SK-N-DZ (cell line): ENCODE measurements at places on chromosomes 7 and 10.

DNA sequence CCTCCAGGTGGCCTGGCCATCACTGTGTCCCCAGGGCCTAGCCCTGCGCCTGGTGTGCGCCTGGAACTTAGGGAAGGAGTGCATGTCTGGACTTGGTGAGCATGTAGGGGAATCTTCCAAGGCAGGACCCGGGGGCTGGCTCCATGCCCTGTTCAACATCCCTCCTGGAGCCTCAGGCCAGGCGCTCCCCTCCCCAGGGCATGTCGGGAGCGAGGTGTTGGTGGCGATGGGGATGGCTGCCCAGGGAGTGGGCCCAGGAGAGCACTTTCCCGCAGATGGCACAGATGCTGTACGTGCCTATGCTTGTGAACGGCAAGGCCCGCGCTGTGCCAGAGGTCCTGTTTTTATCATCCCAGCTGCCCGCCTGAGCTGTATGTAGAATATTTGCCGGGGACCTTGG lies 55.0 kb downstream of the CDH23 start:
- DNase-seq = no peak

DNA sequence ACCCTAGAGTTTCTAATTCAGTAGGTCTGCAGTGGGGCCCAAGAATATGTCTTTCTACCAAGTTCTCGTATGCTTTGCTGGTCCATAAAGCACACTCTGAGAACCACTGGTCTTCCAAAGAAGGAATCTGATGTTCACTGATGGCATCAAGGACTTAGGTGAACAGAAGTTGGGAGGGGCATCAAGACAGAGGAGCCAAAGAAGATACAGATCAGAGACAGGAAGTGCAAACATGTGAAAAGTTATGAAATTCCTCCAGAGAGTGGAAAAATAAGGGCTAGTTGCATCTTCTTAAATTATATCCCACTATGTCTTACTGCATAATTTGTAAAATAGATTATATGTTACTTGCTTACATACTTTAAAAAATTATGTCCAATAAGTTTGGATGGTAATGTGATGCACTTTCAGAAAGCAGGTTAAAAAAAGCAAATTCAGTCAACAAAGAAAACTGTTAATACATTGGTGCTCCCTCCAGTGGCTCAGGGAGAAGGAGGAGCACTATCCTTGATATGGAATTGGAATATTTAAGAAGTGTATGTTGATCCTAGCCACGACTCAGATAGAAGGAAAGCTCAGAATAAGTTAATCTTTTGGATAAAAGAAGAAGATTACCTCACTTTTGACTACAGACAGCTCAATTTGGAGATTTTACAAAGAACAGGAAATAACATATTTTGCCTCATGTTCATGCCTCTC lies 35.8 kb downstream of the CREB3L2 start:
- no peak for DNase-seq

- peak; percentile 98 for DNase-seq
Measured at GRCh38 chr7:64307254-64308015, 6.3 kb upstream of the ZNF736 start.

- peak; percentile 53 for DNase-seq
Measured at GRCh38 chr10:3111621-3112163, 44.3 kb downstream of the PFKP start.

DNA sequence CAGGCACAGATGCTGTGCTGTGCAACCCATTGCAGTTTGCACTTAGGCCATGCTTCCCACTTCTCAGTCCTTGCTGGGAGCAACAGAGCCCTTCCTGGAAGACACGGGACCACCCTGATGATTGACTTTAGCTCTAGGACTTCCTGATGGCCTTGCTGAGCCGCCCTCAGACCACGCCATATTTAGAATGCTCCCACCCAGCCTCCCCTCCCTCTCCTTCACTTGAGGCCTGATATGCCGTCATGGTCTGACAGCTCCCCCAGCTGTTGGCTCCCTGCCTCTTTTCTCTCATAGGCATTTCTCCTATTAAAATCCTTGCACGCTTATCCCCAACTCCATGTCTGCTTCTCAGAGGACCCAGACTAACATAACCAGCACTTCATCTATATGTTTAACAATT lies 29.4 kb upstream of the GATAD1 start:
- peak; percentile 39 for DNase-seq

DNA sequence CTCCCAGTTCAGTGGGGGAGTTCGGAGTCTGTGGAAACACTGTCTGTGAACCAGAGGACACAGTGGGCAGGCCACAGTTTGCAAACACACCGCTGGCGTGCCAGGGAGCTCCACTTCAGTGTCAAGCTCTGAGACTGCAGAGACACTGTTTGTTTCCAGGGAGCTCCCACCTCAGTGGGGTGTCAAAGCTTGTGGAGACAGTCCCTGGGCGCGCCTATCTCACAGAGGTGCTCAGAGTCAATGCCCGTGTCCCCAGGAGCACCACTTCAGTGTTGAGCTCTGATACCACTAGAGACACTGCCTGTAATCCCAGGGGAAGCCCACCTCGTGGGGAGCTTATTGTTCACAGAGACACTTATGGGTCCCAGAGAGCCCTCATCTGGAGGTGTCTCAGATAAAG lies 4.3 kb downstream of the MYO1G start:
- no peak for DNase-seq

DNA sequence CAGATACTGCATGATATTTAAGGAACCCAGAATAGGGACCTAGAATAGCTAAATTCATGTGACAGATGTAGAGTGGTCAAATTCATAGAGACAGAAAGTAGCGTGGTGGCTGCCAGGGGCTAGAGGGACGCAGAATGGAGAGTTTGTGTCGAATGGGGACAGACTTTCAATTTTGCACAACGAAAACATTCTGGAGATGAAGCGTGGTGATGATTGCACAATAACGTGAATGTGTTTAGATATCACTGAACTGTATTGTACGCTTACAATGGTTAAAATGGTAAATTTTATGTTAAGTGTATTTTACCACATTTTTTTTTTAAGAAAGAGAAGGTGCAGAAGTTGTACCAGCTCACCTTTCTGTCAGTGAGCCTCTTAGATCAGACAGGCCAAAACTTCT lies 137.8 kb upstream of the TNS3 start:
- DNase-seq = no peak

- DNase-seq = no peak
Measured at GRCh38 chr7:66142996-66143395, 28.3 kb downstream of the CRCP start.

- DNase-seq = no peak
Measured at GRCh38 chr7:29044554-29044953, 86.4 kb upstream of the TRIL start.

- no peak for DNase-seq
Measured at GRCh38 chr7:56479136-56479535, 362.9 kb upstream of the NUPR2 start.

- no peak for DNase-seq
Measured at GRCh38 chr7:146713205-146713604, 596.6 kb downstream of the CNTNAP2 start.

DNA sequence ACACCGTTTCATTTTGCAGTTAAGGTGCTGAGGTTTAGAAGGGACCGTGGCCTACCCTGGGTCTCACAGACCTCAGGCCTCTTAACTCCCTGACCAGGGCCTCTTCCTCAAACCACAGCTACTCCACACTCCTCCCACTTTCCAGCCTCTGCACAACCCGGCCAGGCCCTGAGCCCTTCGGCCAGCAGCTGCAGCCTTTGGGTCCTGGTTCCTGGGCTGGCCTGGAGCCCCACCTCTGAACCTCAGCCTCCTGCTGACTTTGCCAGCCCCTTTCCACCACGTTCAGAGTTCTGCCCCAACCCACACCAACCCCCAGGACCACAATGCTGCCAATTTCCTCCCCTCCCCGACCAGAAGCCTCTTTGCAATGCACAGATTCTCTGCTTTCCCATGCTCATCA lies 84.1 kb downstream of the VOPP1 start:
- DNase-seq = no peak

- DNase-seq = no peak
Measured at GRCh38 chr7:142776206-142776844, 5.6 kb downstream of the PRSS2 start.

- no peak for DNase-seq
Measured at GRCh38 chr10:77164616-77165311, 472.8 kb downstream of the KCNMA1 start.

- DNase-seq = no peak
Measured at GRCh38 chr10:124537166-124537725, 75.6 kb downstream of the LHPP start.

GRCh38 chr10:14093730-14094484 lies 236.8 kb downstream of the FRMD4A start:
- peak; percentile 23 for DNase-seq

- DNase-seq = no peak
Measured at GRCh38 chr10:68435803-68436202, 28.7 kb upstream of the RUFY2 start.
